ENCODE measurements at places on chromosomes 11 and 22.

DNA sequence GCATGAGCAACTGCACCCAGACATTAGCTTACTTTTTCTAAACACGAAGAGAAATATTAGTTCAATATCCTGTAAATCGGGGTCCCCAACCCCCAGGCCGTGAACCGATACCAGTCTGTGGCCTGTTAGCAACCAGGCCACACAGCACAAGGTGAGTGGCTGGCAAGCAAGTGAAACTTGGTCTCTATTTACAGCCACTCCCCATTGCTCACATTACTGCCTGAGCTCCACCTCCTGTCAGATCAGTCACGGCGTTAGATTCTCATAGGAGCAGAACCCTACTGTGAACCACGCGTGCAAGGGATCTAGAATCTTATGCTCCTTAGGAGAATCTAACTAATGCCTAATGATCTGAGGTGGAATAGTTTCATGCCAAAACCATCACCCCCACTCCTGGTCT is 27.8 kb upstream of the DEPDC7 start:
- no peak for DNase-seq

DNA sequence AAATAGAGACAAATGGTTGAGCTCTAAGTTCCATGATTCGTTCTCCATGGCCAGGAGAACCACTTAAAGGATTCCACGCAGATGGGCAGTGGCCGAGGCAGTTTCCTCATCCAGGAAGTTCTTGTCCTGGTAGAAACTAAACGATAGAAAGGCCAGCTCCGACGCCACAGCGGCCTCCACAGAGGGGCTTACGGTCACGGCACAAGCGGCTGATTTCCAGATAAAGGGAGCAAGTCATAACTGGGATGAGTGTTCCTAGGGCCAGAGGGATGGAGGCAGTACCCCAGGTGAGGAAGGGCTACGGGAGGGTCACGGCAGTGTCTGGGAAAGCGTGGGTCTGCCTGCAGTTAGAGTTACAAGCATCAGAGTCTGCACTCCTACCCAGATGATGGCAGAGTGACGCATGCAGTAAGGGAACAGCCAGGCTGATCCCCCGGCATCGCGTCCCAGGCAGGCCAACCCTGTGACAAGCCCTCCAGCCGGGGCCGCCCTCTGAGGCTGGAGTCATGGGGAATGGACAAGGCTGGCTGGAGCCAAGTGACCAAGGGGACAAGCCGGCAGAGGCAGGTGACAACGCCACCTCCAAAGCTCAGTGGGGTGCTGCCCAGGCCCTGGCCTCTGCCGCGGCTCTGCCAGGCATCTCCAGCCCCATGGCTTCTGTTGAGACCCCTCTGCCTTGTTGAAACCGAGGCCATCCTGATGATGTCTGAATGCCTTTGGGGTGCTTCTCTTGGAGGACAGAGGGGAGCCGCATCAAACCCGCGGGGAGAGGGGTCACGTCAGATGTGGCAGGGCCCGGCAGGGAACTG is 475.1 kb downstream of the BRD1 start:
- no peak for DNase-seq

GRCh38 chr11:5899534-5899933 is 6.5 kb downstream of the OR52E5 start:
- DNase-seq = no peak

DNA sequence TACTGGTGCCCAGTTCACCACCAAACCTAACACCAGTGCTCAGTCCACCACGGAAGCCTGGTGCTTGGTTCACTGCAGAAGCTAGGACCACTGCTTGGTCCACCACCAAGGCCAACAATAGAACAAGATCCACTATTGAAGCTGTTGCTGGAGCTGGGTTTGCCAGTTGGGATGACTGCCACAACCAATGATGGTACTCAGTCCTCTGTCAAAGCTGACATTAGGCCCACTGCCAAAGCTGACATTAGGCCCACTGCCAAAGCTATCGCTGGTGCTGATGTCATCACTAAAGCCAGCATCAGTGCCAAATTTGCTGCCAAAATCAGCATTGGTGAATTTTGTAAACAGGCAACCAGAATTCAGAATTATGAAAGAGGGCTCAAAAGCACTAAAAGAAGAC is 1850.2 kb upstream of the RAG2 start:
- DNase-seq = no peak

DNA sequence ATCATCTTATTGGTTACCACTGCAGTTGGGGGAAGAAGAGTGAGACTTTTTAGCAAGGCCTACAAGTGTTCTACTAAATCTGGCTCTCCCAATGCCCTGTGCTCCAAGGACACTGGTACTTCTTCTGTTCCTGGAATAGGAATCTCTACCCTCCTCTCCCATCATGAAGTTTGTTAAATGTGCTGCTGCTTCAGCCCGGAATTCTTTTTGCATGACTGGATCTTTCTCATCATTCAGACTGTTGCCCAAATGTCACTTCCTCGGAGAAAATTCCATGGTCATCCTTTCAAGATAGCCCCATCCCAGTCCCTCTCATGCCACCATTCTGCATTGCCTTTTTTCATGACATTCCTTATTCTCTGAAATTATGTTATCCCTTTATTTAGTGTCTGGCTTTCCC is 400.8 kb downstream of the SOX6 start:
- no peak for DNase-seq

DNA sequence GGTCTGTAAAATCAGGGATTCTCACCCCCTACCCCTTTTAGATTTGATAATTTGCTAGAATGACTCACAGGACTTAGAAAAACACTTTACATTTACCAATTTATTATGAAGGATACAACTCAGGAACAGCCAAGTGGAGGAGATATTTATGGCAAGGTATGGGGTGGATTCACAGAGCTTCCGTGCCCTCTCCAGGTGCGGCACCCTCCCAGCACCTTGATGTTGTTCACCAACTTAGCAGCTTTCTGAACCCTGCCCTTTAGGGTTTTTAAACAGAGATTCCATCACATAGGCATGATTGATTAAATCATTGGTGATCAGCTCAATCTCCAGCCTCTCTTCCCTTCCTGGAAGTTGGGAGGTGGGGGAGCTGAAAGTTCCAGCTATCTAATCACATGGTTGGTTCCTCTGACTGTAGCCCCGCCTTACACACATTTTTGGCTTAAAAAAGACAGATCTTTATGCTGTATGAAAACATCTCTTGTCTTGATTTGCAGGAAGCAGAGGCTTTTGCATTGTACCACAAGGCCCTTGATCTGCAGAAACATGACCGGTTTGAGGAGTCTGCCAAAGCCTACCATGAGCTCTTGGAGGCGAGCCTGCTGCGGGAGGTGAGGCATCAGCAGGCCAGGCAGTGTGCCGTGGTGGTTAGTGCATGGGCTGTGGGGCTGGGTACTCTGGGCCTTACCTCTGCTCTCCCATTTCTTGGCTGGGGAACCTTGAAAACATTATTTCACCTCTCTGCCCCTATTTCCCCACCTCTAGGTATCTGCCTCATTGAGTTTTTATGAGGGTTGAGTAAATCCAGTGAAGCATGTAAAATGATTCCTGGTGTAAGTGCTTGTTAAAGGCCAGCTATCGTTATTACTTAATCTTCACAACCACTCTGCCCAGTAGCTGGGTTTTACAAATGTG is 27.0 kb downstream of the CABIN1 start:
- no peak for DNase-seq

All from hypothalamus (tissue), 51 donors.